ENCODE measurements at places on chromosomes 16 and 17.

GRCh38 chr17:77253611-77254051 lies 112.9 kb downstream of the SEC14L1 start:
- DNase-seq = no peak

GRCh38 chr17:45299361-45299760 lies 17.5 kb downstream of the MAP3K14 start:
- no peak for DNase-seq

- no peak for DNase-seq
Observed at GRCh38 chr17:1461198-1461944, 5.3 kb upstream of the CRK start.

DNA sequence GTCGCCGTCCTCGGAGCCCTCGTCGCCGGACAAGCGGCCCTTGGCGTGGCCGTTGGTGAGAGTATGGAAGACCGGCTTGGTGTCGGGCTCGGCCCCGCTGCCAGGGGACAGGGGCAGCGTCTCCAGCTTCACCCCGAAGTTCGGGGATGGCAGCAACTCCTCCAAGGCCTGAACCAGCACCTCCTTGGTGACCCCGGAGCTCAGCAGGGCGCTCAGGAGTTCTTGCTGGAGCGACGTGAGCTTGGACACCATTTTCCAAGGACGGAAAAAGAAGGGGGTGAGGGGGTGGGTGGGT lies 279 bp downstream of the HNF1B start:
- DNase-seq = no peak
